HL-60 (cell line): ENCODE measurements at places on chromosomes 6 and 20.

DNA sequence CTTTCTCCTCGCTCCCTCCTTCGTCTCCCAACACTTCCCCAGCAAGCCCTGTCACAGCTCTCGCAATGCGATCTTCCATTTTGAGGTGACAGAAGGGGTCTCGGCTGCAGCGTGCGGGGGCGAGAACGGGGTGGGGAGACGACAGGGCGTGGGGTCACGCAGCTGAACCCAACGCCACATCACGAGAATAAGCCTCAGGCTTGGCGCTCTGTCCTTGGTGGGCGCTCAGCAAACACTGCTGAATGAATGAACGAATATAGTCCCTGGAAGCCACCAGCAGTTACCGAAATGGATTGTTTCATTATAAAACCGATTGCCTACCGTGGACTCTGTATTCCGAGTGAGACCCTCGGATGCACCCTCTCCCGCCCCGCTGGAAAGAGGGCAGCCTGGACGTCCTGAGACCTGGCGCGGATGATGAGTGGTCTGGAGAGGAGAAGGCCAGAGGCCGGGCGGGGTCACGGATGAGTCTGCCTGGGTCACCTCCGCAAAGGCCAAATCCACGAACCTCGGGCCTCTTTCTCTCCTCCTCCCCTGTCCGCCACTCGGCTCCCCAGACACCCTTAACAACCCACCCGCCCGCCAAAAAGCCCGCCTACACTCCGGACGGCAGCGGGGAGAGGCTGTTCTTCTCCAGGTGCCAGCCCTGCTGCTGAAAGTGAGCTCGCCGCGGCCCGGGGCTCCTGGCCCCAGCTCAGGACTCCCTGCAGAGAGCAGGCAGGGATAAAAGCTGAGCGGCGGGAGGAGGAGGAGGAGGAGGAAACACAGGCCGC lies 3.7 kb downstream of the NRN1 start:
- no peak for DNase-seq

- DNase-seq = no peak
Measured at GRCh38 chr20:44571362-44571988, 10.9 kb upstream of the PKIG start.

GRCh38 chr6:66190858-66191257 lies 483.8 kb upstream of the EYS start:
- no peak for DNase-seq

- DNase-seq = no peak
Measured at GRCh38 chr6:11017090-11017489, 27.0 kb downstream of the ELOVL2 start.

DNA sequence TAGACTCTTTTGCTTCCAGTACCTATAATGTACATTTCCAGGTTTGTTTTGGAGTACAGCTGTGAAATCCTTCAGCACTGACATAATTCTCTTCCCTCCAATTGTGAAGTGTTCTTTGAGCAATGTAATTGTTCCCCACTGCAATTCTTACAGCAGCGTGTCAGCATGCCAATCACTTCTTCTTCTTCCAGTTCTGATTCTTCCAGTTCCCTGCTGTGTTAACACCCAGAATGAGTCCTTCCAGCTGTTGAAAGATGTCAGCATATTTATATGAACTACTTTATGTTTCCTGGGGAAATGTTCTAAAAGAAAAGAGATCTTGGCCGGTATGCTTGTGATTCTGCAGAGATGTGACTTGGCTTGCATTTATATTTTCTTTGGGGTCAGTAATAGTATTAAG lies 213.9 kb downstream of the UNC5CL start:
- DNase-seq = no peak

- no peak for DNase-seq
Measured at GRCh38 chr6:135054226-135054568, 425 bp downstream of the HBS1L start.

GRCh38 chr20:44780226-44780625 lies 30.1 kb downstream of the RIMS4 start:
- peak; percentile 8 for DNase-seq

DNA sequence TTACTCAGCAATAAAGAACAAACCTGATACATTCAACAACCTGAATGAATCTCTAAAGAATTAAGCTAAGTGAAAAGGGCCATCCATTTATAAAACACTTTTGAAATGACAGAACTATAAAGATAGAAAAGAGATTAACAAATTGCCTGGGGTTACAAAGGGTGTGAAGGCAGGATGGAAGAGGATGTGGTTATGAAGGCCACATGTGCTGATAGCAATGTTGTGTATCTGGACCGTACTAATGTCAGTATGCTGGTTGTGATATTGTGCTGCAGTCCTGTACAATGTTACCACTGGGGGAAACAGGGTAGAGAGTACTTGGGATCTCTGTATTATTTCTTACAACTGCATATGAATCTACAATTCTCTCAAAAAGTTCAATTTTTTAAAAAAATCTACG lies 36.4 kb downstream of the ELOVL5 start:
- no peak for DNase-seq

- DNase-seq = no peak
Measured at GRCh38 chr6:149154261-149154821, 163.2 kb upstream of the TAB2 start.

GRCh38 chr20:10475225-10475624 lies 40.1 kb downstream of the SLX4IP start:
- DNase-seq = peak; percentile 30

DNA sequence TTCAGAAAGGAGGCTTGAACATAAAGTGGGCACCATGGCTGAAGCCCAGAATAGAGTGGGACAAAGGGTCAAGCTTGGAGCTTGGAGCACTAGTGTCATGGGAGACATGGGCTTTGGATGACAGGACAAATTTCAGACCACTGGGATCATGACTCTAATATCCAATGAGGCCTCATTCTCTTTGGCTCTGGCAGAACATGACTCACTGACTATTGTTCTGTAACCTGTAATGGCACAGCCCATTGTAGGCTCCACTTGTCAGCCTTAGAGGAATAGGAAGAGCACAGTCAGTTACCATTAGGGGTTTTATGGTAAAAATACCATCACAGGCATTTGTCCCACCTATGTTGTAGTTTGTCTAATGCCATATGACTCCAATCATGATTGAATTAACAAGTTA lies 34.0 kb upstream of the MMS22L start:
- DNase-seq = no peak

DNA sequence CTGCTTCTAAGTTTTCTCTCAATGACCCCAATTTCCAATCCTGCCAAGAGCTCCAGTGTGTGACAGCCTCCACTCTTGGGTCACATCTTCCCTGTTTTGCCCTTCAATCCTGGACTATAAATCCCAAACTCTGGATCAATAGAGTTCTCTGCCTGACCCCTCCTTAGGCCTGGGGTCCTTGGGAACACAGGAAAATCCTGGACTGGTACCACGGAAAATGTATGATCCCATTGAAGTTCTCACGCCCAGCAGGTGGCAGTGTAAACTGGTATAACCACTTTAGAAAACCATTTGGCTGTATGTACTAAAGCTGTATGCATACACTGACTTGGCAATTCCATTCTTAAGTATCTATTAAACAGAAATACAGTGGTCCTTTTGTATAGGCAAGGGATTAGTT lies 98.0 kb downstream of the SNAP25 start:
- DNase-seq = peak; percentile 27

DNA sequence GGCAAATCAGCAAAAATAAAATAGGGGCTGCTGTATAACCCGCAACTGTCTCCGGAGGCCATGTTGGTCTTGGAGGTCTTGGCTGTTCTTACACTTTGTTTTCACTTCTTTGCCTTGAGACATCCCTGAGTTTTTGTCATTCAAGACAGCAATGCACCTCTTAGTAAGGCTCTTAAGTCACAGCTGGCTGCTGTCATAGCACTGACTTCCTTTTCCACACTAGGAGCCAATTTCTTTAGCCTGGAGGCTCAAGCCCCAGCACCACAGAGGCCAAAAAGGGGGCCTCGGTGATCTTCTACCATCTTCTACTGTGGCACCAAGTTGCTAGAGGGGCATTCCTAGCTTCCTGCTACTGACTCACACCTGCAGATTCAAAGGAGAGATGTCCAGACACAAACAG lies 536.3 kb downstream of the CDH26 start:
- DNase-seq = no peak

- DNase-seq = no peak
Measured at GRCh38 chr6:80234908-80235307, 128.4 kb downstream of the BCKDHB start.

- no peak for DNase-seq
Measured at GRCh38 chr6:17013701-17014100, 88.1 kb upstream of the STMND1 start.

DNA sequence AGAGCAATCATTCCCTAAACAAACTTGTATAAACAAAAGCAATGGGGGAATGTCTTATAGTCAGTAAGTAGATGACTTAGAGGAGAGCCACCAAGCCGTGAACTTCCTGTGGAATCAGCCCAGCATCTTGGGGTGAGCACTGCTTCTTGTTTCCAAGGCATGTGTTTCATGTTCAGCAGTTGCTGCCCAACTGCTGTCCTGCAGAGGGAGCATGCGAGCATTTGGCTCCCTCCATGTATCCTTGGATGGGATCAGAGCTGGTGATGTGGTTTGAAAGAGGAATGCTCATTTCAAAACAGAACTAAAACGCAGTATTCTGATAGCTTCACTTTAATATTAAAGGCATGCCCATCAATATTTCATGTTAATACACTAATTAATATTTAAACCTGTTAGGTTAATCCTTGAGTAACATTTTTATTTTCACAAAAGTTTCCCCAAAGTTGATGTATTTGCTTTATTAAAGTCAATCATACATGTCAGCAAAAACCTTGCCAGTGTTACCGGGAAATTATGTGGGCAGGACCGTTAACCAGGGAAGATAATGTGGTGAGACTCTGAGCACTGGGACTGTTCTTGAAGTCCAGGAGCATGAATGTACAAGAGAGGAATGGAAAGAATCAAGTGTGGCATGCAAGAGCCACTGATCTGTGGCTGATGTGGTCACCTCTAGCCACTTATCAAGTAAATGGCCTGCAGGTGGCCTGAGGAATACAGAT lies 172.1 kb upstream of the GGTLC1 start:
- peak; percentile 45 for DNase-seq

DNA sequence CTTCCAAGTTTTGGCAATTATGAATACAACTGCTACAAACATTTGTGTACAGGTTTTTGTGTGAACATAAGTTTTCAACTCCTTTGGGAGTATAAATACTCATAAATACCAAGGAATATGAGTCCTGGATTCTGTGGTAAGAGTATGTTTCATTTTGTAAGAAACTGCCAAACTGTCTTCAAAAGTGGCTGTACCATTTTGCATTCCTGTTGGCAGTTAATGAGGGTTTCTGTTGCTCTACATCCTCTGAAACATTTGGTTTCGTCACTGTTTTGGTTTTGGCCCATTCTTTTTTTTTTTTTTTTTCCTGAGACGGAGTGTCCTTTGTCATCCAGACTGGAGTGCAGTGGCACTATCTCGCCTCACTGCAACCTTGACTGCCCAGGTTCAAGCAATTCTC lies 8.5 kb downstream of the AP5S1 start:
- DNase-seq = no peak

DNA sequence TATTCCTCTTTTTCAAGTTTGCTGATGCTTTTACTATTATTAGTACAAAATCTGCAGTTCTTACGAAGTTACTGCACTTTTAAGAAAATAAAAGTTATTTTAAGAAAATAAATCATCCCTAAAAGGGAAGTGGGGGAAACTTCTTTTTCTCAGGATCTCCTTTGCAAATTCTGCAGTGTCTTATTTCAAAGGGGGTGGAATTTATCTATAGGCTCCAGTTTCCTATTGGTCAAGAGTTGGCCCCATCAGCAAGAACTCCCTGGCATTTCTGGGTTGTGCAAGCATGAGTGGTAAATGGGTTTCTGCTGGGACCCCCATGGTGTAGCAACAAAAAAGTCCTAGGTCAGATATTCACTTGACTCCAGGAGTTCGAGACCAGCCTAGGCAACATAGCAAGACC lies 136.3 kb upstream of the PRDM1 start:
- no peak for DNase-seq

GRCh38 chr20:54514028-54514607 lies 38.7 kb downstream of the DOK5 start:
- no peak for DNase-seq

DNA sequence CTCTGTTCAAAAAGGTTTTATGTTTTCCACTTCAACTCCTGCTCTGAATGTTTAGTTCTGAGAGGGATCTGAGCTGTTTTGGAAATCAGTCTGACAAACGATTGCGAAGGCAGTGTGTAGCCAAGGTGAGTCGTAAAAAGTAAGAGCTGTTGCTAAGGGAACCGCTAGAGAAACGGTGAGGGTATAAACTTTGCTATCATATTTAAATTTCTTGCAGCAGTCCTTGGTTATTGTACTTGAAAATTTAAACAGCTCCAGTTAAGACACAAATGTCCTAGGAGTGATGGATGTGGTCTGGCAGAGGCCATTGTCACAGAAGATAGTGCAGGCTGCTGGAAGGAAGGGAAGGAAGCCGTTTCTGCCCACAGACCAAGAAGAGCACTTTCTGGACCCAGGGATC lies 64.9 kb upstream of the CITED2 start:
- DNase-seq = no peak

- no peak for DNase-seq
Measured at GRCh38 chr20:57306747-57307146, 22.9 kb upstream of the SPO11 start.

DNA sequence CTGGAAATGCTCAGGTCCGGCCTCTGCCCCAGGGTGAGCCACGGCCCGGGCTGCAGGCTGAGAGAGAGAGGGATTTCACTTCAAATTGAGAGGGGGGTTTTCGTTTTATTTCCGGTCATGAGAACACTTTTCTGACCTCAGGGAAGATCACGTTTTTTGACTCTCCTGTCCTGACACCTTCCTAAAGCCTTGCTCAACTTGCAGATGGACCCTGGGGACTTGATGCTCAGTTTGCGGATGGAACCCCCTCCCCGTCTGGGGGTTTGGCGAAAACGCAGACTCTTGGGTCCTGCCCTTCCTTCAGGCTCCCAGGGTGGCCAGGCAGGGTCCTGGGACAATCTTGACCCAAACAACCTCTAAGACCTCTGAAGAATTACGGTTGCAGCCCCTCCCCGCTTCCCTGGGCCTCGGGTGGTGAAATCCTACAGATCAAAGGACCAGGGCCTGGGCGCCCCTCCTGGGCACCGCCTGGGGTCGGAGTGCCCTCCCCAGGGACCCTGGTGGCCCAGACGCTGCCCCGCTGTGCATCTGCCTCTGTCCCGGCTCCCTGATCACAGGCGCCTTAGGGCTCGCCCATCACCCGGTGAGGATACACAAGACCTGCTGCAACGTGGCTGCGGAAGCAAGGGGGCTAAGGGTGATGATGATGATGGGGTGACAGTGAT lies 148.2 kb downstream of the ERMARD start:
- no peak for DNase-seq

GRCh38 chr6:110125361-110125760 lies 54.1 kb downstream of the WASF1 start:
- DNase-seq = no peak

GRCh38 chr6:87152526-87152955 lies 2.8 kb upstream of the ZNF292 start:
- no peak for DNase-seq
